ENCODE measurements at places on chromosomes 16 and 17.

GRCh38 chr16:56298116-56298515 is 106.8 kb downstream of the GNAO1 start:
- DNase-seq = peak; percentile 44

DNA sequence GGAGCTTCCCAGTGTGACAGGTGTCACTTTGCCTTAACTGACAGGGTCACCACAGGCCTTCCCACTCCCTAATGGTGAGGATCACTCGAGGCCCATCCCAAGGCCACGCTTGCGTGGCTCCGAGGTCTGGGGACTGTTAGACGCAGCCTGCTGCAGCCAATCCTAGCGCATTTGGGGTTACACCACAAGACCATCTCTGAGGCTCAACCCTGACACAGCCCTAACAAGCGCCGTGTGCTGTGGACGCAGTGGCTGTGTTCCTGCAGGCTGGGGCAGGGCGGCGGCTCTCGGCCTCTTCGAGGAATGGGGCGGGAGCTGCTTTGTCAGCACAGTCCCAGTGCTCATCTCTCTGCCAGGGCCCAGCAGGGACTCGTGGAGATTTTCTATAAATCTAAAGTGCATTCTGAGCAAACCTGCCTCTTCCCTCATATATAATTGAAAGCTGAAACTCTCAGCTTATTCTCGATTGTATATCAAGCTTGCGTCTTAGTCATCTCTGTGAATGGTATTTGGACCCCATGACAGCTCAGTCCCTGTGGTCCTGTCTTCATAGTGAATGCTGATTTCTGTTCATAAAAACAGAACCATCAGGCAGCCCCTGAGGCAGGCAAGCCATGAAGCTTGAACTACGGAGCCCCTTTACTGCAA is 65.8 kb upstream of the CHMP6 start:
- DNase-seq = no peak

- no peak for DNase-seq
These were observed 5.2 kb downstream of the SECTM1 start for GRCh38 chr17:82328141-82328993.

- DNase-seq = no peak
These were observed 61.4 kb downstream of the TMEM100 start for GRCh38 chr17:55661256-55661758.

GRCh38 chr17:18187821-18188761 is 4.5 kb downstream of the ALKBH5 start:
- no peak for DNase-seq

GRCh38 chr17:50177983-50178834 is 12.4 kb downstream of the SGCA start:
- no peak for DNase-seq

- no peak for DNase-seq
These were observed 1.4 kb downstream of the PLSCR3 start for GRCh38 chr17:7392696-7393612.

GRCh38 chr17:33377837-33378595 is 84.9 kb upstream of the ASIC2 start:
- no peak for DNase-seq

DNA sequence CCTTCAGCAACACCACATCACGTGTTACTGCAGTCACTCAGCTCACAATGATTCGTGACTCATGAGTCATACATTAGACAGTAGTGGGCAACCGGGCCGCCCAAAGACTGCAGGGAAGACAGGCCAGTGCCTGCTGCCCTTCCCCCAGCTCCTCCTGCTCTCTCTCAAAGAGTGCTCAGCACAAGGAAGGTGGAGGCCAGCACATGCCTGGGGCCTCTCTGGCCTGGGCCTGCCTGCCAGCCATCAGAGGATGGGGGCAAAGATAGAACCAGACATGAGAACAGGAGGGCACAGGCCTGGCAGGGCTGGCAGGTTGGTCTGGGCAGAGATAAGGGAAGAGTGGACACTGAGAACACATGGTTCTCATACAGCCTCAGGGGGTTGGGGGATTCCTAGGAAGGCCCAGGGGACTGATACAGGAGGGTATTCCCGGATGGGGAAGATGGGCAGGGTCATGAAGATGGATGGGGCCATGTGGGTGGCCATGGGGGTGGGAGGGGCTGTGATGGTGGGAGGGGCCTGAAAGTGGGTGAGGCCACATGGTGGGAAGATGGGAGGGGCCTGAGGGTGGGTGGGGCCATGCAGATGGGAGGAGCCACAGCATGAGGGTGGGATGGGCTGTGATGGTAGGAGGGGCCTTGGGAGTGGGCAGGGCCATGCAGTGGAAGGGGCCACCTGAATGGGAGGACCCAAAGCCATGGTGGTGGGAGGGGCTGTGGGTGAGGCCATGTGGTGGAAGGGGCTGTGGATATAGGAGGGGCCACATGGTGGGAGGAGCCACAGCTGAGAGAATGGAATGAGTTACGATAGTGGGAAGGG is 29.0 kb downstream of the KATNB1 start:
- DNase-seq = no peak

GRCh38 chr16:27027971-27028370 is 38.8 kb upstream of the C16orf82 start:
- DNase-seq = no peak

DNA sequence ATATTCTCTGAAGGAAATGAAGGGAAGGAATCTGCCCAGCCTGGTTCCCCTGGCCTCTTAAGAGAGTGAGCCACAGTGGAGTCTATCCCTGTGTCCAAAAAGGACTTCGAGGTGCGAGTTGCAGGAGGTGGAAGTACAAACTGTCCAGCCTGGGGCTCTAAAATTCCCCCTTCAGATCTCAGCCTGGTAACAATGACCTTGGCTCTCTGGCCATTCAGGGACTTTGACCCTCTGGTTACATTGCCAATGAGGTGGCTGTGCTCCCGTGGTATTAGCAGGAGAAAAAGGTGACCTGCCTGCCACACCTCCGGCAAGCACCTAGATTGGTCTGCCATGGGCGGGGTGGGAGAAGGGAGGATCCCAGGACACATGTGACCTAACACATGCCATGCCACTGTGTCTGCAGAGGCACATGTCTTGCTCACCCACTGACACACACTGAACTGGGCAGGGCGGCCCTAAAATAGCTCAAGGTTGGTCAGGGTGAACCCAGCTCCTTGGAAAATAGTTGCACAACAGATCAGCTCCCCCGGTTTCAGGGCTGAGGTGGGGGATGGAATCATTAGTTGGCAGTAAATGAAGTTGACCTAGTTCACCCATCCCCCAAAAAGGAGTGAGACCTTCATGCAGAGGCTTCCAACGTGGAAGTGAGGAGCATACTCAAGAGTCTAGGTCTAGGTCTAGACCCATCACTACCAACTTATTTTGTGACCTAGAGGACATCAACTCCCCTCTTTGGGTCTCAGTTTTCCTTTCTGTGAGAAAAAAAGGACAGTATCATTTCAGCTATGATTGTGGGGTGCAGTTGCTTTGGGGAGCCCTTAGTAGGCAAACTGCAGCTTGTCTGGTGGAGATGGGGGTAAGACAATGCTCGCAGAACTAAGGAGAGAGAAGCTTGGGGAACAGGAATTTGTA is 2.2 kb downstream of the NR1D1 start:
- no peak for DNase-seq

- DNase-seq = no peak
These were observed 9.9 kb upstream of the NAGS start for GRCh38 chr17:43994272-43995149.

GRCh38 chr16:9402293-9402860 is 310.9 kb downstream of the HAPSTR1 start:
- no peak for DNase-seq

- DNase-seq = no peak
These were observed 252.4 kb downstream of the NTN1 start for GRCh38 chr17:9273428-9274391.

- DNase-seq = no peak
These were observed 24.5 kb downstream of the RNF135 start for GRCh38 chr17:30995347-30995746.

DNA sequence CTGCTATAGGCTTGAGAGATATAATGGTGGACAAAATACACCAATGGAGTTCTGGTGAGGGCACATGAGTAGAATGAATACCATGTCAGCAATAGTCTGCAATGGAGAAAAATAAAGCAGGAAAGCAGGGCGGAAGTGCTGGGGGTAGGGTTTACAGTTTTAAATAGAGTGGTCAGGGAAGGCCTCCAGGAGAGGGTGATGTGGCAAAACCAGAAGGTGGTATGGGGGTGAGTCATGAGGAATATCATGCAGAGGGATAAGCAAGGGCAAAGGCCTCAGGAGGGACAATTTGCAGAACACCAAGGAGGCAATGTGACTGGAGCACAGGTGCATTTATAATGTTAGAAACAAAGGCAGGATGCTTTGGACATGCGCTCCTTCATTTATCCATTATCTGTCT is 102.0 kb downstream of the ITFG1 start:
- no peak for DNase-seq

GRCh38 chr16:15960124-15960971 is 10.9 kb downstream of the ABCC1 start:
- no peak for DNase-seq

DNA sequence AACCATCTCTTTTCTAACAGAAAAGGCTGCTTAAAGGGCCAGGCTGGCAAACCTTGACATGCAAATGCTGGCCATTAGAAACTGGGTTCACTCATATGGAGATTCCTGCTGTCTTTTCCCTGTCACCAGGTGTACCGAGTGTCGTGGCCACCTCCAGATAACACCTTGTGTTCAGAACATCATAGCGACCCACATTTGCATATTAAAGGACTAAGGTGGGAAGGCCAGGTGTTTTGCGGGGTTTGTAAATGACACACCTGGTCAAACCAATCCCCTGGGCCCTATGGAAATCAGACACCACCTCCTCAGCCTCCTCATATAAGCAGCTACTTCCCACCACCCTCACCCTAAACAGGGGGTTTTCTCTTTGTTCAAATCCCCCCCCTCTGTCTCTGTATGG is 2.5 kb upstream of the AIPL1 start:
- no peak for DNase-seq

GRCh38 chr17:48840441-48840840 is 9.6 kb downstream of the CALCOCO2 start:
- DNase-seq = no peak

- DNase-seq = no peak
These were observed 19.6 kb downstream of the ADGRG5 start for GRCh38 chr16:57562066-57562465.

DNA sequence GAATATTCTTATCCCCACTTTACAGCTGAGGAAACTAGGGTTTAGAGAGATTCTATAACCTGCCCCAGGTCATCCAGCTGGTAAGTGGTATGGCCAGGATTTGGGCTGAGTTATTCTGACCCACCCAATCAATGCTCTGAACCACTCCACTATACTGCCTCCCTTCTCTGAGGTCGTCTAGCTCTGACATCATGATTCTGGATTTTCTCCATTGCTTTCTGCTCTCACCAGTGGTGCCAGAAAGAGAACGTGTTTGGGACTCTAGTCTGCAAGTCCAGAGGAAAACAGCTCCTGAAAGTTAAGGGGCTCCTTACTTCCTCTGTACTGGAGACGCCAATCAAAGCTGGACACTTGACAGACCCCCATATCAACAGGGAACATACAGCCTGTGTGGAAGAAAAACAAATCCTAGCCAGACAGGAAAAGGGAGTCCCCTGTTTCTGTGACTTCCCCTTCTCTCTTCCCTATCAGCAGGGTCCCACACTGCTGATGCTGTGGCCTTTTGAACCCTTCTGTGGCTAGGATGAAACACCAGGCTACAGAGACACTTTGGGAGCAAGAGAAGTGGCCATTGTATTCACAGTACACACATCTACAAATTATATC is 6.0 kb upstream of the EZH1 start:
- no peak for DNase-seq

GRCh38 chr16:7512503-7512902 is 179.9 kb downstream of the RBFOX1 start:
- no peak for DNase-seq

DNA sequence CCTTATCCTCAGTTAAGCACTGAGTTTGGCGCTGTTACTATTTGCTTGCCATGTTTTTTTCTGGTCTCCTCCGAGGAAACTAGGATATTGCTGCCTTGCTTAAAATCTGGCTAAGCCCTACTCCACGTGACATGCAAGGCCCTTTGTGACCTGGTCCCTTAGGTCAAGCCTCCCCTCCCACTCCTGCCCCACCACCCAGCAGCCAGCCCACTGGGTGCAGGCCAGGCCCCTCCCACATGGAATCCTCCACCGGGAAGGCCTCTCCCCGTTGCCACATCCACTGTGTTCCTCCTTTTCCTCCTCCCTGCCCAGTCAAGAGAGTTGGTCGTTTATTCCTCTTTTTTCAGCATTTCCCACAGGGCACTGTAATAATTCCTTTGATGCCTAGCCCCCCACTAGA is 16.2 kb downstream of the PSMD3 start:
- no peak for DNase-seq

- DNase-seq = no peak
These were observed 174.4 kb upstream of the TOX3 start for GRCh38 chr16:52721331-52721730.

GRCh38 chr17:30238387-30239088 is 3.0 kb upstream of the SLC6A4 start:
- no peak for DNase-seq

DNA sequence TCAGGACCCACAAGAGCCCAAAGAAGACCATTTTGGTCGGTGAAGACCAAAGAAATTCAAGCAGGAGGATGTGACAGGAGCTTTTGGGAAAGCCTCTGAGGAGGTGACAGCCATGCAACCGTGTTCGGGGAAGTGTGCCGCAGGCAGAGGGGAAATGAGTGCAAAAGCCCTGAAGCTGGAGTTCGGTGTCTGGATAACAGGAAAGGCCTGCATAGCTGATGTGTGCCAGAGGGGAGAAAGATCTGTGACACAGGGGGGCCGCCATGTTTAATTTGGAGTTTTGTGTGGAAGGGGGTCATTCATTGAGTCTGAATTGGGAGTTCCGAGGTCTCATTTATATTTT is 870 bp upstream of the ZC3H7A start:
- DNase-seq = no peak

GRCh38 chr17:47946929-47947397 is 5.6 kb downstream of the PNPO start:
- peak; percentile 11 for DNase-seq

- DNase-seq = no peak
These were observed 4.2 kb downstream of the CORO6 start for GRCh38 chr17:29618272-29619065.

DNA sequence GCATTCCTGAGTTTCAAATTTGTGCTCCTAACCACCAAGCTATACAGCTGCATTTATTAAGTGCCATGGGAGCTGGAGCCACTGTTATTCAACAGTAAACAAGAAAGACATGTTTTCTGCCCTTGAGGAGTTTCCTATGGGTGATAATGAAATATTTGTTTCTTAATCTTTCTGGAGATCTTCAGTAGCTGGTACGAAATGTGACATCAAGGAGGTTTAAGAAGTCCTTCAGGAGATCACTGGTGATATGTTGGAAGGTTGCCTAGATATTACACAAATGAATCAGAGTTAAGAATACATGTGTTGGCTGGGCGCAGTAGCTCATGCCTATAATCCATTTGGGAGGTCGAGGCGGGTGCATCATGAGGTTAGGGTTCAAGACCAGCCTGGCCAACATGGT is 14.9 kb downstream of the RHOT1 start:
- no peak for DNase-seq

DNA sequence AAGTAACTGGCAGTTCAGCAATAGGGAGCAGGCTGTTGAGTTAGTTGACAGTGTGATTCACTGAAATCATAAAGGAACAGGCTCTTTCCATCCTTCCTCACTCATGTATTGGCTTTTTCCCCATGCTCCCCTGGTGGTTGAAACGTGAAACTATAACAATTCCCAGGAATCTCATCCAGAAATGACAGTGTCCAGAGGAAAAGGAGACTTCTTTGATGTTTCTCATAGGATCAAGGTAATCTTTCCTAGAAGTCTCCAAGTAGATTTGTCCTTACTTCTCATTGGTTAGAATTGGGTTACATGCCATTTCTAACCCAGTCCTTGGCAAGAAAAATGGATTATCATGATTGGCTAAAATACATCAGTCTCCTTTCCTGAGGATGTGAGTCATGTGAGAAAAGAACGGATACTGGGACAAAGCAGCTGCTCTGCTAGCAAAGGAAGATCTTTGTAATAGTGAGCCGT is 14.4 kb downstream of the TTC19 start:
- no peak for DNase-seq
